Kidney (tissue), 22 donors: ENCODE measurements at places on chromosomes 1 and 21. TPM values are rescaled to one million over a fixed set of nuclear protein-coding genes. Genes with fewer than 3 reads are reported as not detected.

SLC44A5 gene
- 0.66 TPM for total RNA-seq

DNA sequence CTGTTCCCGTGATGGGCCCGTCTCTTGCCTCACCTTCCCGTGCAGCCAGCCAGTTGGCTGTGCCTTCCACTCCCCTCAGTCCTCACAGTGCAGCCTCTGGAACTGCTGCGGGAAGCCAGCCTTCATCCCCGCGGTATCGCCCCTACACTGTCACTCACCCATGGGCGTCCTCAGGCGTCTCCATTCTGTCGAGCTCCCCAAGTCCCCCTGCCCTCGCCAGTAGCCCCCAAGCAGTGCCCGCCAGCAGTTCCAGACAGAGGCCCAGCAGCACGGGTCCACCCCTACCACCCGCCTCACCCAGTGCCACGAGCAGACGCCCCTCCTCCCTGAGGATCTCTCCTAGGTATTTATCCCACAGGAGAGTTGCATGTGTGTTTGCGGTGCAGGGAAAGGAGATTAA, 73.5 kb downstream of the UBE4B start:
- no peaks in the 10 kb centered on the region for H3K4me1 ChIP-seq
- H3K4me3 ChIP-seq = no peak overlapping the region
- no peaks in the 10 kb centered on the region for H3K27me3 ChIP-seq
- no peak for DNase-seq

OR2AJ1 gene
- not detected for total RNA-seq

DNA sequence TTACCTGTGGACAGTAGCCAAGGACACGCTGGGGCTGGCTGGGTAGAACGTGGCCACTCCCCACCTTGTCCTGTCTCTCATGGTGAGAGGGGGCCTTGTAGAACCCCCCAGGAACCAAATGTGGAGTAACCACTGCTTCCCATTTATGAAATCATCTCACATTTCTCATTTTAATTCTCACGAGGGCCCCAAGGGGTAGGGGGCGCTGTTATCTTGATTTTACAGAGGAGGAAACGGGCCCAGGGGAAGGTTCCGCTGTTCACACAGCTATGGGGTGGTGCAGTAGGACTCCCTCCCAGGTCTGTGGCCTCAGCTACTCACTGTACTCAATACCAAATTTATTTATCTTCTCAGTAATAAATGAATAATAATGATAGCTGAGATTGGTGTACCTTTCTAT, 5.5 kb downstream of the SMPDL3B start:
- no peaks in the 10 kb centered on the region for H3K27me3 ChIP-seq
- H3K27ac ChIP-seq = no peak overlapping the region
- DNase-seq = no peak
- no peaks in the 10 kb centered on the region for H3K36me3 ChIP-seq
- no peak overlapping the region for H3K4me3 ChIP-seq

DNA sequence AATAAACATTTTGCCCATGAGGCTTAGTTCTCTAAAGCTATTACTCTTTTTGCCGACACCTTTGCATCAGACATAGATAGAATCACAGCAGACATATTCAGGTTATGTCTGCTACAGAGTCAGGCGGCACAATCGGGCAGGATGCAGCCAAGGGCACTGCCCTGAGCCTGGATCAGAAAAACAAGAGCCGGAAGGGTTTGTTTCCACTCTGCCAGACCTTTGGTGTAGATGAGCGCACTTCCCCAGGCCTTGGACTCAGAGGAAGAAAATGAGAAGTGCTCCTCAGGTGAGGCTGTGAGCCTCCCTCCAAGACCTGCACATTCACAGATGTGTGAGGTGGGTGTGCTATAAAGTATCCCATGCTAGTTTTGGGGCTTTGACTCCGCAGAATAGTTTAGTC, 43.7 kb downstream of the GNG12 start:
- no peaks in the 10 kb centered on the region for H3K27me3 ChIP-seq
- H3K27ac ChIP-seq = no peak overlapping the region
- no peak overlapping the region for H3K4me3 ChIP-seq

DNA sequence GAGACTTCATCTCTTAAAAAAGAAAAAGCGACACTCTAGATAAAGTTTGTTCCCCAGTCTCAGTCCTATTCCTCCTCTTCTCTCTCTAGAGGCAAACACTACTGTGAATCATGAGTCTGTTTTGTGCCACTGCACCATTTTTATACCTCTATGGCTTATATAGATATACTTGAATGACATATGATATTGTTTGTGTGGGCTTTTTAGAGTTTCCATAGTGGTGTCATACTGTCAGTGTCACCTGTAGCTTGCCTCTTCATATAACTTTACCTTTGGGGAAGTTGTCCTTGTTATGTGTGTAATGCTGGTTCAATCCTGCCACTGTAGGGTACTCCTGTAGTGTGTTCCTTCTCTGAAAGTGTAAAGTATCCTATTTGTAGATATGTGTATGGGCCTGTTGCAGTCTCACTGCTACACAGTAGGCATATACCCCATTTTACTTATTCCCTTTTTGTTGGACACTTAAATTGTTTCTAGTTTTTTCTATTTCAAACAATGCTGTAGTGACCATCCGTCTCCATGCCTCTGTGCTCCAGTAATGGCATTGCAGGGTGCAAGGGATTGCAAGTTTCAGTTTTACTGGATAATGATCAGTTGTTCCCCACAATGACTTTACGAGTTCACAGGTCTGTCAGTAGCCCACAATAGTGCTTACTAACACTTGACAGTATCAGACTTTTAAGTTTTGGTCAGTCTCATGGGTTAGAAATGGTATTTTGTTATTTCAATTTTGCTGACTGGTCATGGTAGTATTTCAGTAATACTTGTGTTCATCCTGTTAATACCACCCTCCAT, 2.7 kb downstream of the PRMT2 start:
- H3K27me3 ChIP-seq = no peaks in the 10 kb centered on the region
- DNase-seq = no peak
- H3K4me3 ChIP-seq = no peak overlapping the region
- H3K4me1 ChIP-seq = peaks cover 8% of the 10 kb centered on the region
- peaks cover 5% of the 10 kb centered on the region for H3K36me3 ChIP-seq
- H3K27ac ChIP-seq = no peak overlapping the region

TBCE gene
- 15.1 TPM for total RNA-seq

VWA5B1 gene
- 1.4 TPM for total RNA-seq

MRPL20 gene
- total RNA-seq = 103 TPM

FCN3 gene
- 7.9 TPM for total RNA-seq

DNA sequence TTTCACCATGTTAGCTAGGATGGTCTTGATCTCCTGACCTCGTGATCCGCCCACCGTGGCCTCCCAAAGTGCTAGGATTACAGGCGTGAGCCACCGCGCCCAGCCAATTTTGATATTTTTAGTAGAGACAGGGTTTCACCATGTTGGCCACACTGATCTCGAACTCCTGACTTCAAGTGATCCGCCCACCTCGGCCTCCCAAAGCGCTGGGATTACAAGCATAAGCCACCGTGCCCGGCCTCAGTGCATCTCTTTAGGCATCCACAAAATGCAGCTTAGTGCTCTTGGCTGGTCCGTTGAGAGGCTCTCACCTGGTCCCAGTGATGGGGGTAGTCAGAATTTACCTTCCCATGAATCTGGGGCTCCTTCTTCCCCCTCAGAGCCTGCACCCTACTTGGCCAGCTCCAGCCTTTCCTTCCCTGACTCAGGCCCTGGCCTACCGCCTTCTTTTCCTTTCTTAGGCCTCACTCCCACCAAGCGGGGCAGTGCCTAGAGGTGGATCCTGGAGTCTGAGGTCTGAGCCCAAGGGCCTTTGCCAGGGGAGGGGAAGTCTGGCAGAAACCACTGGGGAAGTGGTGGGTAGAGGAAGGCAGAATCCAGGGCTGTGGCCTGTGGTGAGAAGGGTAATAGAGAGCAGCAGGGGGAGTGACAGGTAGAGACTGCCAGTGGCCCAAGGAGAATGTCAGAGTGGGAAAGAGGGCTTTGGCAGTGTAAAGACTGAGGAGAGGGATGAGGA, 3.7 kb downstream of the LENEP start:
- H3K27me3 ChIP-seq = no peaks in the 10 kb centered on the region
- H3K4me3 ChIP-seq = no peak overlapping the region
- H3K4me1 ChIP-seq = peaks cover 5% of the 10 kb centered on the region
- H3K27ac ChIP-seq = no peak overlapping the region
- H3K36me3 ChIP-seq = no peaks in the 10 kb centered on the region

DNA sequence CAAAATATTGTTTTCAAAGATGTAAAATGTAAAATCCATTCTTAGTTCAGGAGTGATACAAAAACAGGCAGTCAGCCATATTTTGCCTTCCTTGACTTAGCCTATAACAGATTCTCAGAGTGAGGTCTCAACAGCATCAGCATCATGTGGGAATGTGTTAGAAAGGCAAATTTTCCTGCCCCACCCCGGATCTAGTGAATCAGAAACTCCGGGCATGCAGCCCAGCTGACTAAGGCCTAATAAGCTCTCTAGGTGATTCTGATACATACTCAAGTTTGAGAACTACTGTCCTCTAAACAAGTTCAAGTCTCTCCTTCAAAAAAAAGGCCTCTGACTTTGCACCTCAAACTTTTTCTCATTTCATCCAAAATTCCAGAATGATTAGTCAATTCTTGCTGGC, 46.9 kb upstream of the PRRC2C start:
- no peak overlapping the region for H3K27ac ChIP-seq
- H3K27me3 ChIP-seq = no peaks in the 10 kb centered on the region
- no peaks in the 10 kb centered on the region for H3K36me3 ChIP-seq

RIMS3 gene
- total RNA-seq = 6.2 TPM

DNA sequence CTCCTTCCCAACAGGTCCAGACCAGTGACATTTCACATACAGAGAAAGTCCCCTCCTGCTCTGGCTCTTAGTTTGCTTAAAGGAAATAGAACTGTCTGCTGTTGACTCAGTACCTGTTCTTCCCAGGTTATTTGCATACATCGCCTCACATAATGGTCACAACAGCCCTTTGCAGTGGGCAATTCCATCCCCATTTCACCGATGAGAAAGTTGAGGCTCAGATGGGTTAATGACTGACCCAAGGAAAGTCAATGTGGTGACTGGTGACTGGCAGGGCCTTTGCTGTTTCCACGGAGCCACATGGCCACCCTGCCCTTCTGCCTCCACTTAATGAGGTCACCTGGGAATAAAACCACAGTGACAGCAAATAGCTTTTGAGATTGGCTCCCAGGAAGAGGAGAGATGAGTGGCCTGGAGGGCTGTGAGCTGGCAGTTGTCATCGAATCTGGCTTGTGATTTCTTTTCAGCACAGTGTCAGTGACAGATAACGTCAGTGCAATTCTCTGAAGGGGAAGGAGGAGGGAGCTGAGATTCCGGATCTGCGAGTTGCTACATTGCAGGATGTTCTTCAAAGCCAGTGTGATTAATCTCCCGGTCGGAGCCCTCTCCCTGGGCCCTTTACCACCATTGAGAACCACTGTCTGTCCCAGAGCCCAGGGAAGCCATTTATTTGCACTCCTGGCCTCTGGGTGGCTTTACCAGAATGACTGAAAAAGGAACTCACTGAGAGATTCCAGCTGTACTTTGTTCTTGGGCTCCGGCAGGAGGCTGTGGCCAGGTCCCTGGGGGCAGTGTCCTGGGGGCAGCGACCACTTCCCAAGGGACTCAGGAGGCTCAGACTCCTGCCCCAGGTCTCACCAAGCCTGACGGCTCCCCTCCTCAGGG, 117.2 kb downstream of the CNIH3 start:
- no peaks in the 10 kb centered on the region for H3K36me3 ChIP-seq
- no peak overlapping the region for H3K4me3 ChIP-seq
- no peak for DNase-seq
- no peaks in the 10 kb centered on the region for H3K4me1 ChIP-seq
